CD4-positive, alpha-beta T cell treated with Interleukin-17A for 1 hour (primary cell): ENCODE measurements at places on chromosomes 4 and X.

DNA sequence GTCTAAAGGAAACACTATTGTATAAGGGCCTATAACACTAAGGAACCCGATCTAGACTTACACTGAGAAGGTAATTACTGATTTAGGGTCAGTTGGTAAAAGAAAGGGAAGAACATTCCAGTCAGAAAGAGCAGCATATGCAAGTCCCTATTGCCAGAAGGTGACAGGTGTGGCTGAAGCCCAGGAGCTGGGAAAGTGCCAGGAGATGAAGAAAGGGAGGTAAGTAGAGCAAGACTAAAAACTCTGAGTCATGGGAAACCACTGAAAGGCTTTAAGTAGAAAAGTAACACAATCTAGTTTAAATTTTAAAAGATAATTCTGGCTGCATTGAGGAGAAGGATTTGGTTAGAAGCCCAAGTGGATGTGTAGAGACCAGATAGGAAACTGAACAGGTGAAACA lies 77.7 kb upstream of the INTU start:
- DNase-seq, result no peak

GRCh38 chrX:7253565-7253964 lies 105.6 kb upstream of the PUDP start:
- DNase-seq, result no peak

- no peak for DNase-seq
Observed at GRCh38 chrX:68985135-68985755, 156.4 kb downstream of the EFNB1 start.

GRCh38 chr4:6501171-6501570 lies 28.8 kb upstream of the PPP2R2C start:
- DNase-seq, result no peak

- no peak for DNase-seq
Observed at GRCh38 chr4:38396091-38396490, 267.9 kb upstream of the KLF3 start.

GRCh38 chr4:38782452-38783108 lies at the start of gene TLR10:
TSS of gene TLR10 (minus strand) at chr4:38782990. CDS start at chr4:38775590, 7,400 bp downstream.
- DNase-seq, result peak; percentile 62

GRCh38 chr4:148980782-148981480 lies 538.7 kb upstream of the NR3C2 start:
- no peak for DNase-seq

DNA sequence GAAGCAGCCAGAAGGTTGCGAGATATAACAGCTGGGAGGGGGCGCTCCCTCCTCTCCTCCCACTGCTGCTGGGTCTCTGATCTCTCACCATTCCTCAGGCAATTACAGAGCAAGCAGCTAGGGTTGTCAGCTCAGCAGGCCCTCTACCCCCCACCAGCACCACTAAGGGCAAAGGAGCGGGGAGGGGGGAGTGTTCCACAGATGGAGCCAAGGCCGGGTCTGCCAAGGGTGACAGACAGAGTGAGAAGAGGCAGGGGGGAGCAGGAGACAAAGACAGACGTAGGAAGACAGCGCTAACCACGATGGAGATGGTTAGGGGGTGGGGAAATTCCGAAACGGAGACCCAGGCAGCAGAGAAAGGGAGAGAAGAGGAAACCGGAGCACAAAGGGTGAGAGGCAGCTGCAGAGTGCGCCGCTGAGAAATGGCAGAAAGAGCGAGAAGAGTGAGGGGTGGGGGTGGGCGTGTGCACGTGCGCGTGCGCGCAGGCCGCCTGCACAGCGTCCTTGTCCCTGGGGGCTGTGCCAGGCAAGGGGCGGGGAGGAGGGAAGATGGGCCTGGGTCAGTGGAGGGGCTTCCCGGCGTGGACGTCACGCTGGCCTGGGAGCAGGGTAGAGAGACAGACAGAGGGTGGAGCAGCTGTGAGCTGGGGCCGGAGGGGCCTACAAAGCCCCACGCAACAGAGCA lies 6.9 kb downstream of the L1CAM start:
- no peak for DNase-seq

DNA sequence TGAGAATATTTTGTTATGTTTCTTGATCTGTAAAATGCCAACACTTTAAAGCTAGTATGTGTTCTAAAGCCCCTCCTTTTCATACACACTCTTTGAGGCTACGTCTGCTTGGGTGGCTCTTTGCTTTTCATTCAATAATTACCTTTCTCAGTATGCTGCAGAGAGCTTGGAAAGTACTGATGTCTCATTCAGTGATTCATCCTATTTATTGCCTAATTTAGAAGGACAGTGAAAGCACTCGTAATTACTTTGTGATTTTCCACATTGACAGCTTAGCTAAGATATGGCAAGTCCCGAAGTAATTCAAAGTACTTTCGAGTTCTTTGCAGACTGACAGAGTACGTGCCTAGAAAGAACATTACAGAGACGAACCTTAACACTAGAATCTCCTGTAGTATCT lies 57.2 kb downstream of the BMP15 start:
- DNase-seq, result no peak

DNA sequence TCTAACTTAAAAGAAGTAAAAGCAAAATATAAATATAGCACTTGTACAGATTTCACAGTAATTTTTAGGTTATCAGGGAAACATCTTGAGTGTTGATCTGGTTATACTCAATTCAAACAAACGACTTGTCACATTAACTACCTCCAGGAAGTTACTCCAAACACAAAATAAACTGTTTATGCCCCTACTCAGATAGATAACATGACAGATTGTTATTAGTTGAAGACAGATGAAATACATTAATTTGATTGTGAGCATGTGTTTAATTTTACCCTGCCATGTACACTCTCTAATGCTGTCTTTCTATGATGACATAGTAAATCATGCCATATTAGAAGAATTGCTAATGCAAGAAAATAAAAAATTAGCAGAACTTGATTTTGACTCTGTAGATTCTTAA lies 88.0 kb downstream of the RAB28 start:
- no peak for DNase-seq
